ENCODE measurements at places on chromosomes 1 and 21. TPM values are rescaled to one million over a fixed set of nuclear protein-coding genes. Genes with fewer than 3 reads are reported as not detected.

VAMP4 gene
- total RNA-seq: 6.9 TPM

WNT9A gene
- 1.2 TPM for total RNA-seq

GRCh38 chr1:203187304-203187685 is 791 bp upstream of the CHI3L1 start:
- no peak overlapping the region for H3K27ac ChIP-seq
- H3K27me3 ChIP-seq: no peaks in the 10 kb centered on the region
- H3K4me1 ChIP-seq: peaks cover 15% of the 10 kb centered on the region

- DNase-seq: no peak
- no peaks in the 10 kb centered on the region for H3K4me1 ChIP-seq
- no peaks in the 10 kb centered on the region for H3K36me3 ChIP-seq
- H3K27ac ChIP-seq: no peak overlapping the region
- no peak overlapping the region for H3K4me3 ChIP-seq
These were observed 27.5 kb upstream of the COL9A2 start for GRCh38 chr1:40344597-40344996.

GRCh38 chr1:86714561-86715244 is 10.3 kb downstream of the SH3GLB1 start:
- H3K27ac ChIP-seq: no peak overlapping the region
- peaks cover 56% of the 10 kb centered on the region for H3K36me3 ChIP-seq
- H3K27me3 ChIP-seq: no peaks in the 10 kb centered on the region
- peaks cover 3% of the 10 kb centered on the region for H3K4me1 ChIP-seq
- no peak for DNase-seq

- no peaks in the 10 kb centered on the region for H3K4me1 ChIP-seq
- peak; percentile 85 for DNase-seq
- no peak overlapping the region for H3K27ac ChIP-seq
- H3K36me3 ChIP-seq: no peaks in the 10 kb centered on the region
These were observed 95.9 kb downstream of the RASAL2 start for GRCh38 chr1:178189814-178190213.

DNA sequence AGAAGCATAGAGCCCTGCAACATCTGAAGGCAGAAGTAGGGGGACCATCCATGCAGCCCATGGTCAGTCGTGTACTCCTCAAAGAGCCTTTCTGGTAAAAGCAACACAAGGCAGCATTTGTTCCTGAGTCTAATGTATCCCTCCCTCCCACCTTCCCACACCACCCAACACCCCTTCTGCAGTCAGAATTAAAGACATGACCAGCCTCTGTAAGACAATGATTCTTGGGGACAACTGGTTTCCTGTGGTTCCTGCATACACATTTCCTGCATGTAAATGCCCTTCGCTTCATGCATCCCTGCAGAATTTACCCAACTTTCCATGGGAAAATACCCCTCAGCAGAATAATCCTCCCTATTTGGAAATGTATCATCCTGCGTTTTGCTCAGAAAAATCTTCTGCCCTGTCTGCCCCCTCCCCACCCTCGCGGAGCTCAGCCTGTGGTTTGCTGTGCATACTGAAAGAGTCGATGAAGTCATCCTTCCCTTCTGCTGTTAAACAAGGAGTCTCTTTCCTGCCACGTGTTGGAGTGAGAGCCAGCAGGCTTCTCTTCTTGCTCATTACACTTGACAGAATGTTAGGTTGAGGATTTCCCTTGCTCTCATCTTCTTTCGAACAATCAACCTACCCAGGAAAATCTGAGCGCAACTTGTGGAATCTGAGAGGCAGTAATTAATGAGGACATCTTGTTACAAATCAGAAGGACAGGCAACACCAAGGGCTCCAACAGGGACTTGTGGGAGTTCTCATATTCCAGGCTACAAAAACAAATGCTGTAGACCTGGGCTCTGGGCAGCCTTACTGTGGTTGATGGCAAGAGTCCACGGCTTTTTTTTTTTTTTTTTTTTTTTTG is 4.7 kb downstream of the TNN start:
- no peak overlapping the region for H3K4me3 ChIP-seq
- H3K36me3 ChIP-seq: no peaks in the 10 kb centered on the region
- DNase-seq: peak; percentile 68
- peak overlapping the region; percentile 41 for H3K27ac ChIP-seq
- no peaks in the 10 kb centered on the region for H3K4me1 ChIP-seq

- no peaks in the 10 kb centered on the region for H3K27me3 ChIP-seq
- H3K36me3 ChIP-seq: peaks cover 42% of the 10 kb centered on the region
- H3K27ac ChIP-seq: no peak overlapping the region
- no peak for DNase-seq
- H3K4me1 ChIP-seq: peaks cover 32% of the 10 kb centered on the region
These were observed 3.8 kb downstream of the MAP7D1 start for GRCh38 chr1:36159614-36160387.

DNA sequence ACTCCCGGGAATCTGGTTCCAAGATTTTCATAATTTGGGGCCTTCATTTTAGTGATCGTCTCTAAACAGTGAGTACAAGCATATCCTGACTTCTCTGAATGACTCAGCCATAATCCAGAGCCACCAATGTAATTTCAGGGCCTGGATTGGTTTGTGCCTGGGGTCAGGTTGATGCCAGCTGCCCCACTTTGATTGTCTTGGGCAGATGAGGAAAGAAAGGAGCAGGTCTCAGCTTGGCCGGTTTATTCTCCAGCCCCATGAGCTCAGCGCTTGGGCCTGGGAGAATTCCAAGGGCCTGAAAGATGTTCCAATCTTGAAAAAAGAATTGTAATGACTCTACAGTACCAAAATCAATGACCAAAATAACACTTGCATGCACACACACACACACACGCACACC is 71.2 kb upstream of the ECE1 start:
- DNase-seq: no peak
- H3K4me3 ChIP-seq: no peak overlapping the region
- H3K4me1 ChIP-seq: no peaks in the 10 kb centered on the region
- no peaks in the 10 kb centered on the region for H3K36me3 ChIP-seq

DNA sequence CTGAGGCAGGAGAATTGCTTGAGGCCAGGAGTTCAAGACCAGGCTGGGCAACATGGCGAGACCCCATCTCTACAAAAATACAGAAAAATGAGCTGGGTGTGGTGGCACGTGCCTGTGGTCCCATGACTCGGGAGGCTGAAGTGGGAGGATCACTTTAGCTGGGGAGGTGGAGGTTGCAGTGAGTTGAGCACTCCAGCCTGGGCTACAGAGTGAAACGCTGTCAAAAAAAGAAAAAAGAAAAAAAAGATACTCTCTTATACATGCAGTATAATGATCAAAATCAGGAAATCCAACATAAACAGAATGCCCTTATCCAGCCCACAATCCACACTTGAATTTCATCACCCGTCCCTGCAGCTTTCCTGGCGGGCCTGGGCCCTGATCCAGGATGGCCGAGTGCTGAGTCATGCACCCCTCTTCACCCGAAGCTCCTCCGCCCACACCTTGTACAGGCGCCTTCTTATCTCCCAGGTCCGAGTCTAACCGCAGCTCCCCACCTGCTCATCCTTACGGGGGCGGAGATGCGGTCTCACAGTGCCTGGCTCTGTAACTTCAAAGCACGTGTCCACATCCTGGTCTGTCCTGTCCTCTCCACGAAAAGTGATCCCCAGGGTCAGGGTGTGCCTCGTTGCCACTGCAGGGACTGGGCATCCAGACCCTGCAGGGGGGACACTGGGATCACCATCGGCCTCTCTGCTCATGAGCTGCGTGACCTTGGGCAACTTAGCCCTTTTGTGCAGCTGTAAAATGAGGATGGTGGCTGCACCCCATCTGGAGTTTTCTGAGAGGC is 120.2 kb upstream of the SLC45A1 start:
- H3K27ac ChIP-seq: no peak overlapping the region
- no peak for DNase-seq
- H3K27me3 ChIP-seq: no peaks in the 10 kb centered on the region
- no peaks in the 10 kb centered on the region for H3K4me1 ChIP-seq
- H3K4me3 ChIP-seq: no peak overlapping the region

DNA sequence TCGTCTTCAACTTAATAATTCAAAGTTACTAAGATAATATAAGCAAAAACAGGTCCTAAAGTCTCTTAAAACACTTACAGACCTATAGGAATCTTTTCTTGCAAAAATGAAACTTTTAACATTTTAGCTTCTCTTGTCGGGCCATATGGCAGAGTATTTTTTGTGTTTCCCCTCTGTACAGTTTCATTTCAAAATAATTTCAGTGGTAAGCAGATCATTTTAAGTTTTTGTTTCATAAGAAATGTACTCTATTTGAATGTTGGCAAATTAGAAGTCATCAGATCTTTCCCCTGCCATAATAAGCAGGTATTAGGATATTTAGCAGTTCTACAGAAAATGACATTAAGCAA is 37.9 kb downstream of the RGL1 start:
- H3K27me3 ChIP-seq: peaks cover 91% of the 10 kb centered on the region
- DNase-seq: no peak
- H3K36me3 ChIP-seq: no peaks in the 10 kb centered on the region
- no peaks in the 10 kb centered on the region for H3K4me1 ChIP-seq
- H3K27ac ChIP-seq: no peak overlapping the region

GRCh38 chr1:162562470-162562828 is 927 bp downstream of the UAP1 start:
- no peaks in the 10 kb centered on the region for H3K27me3 ChIP-seq
- no peak overlapping the region for H3K27ac ChIP-seq
- peak overlapping the region; percentile 90 for H3K4me3 ChIP-seq
- H3K36me3 ChIP-seq: peaks cover 9% of the 10 kb centered on the region

DNA sequence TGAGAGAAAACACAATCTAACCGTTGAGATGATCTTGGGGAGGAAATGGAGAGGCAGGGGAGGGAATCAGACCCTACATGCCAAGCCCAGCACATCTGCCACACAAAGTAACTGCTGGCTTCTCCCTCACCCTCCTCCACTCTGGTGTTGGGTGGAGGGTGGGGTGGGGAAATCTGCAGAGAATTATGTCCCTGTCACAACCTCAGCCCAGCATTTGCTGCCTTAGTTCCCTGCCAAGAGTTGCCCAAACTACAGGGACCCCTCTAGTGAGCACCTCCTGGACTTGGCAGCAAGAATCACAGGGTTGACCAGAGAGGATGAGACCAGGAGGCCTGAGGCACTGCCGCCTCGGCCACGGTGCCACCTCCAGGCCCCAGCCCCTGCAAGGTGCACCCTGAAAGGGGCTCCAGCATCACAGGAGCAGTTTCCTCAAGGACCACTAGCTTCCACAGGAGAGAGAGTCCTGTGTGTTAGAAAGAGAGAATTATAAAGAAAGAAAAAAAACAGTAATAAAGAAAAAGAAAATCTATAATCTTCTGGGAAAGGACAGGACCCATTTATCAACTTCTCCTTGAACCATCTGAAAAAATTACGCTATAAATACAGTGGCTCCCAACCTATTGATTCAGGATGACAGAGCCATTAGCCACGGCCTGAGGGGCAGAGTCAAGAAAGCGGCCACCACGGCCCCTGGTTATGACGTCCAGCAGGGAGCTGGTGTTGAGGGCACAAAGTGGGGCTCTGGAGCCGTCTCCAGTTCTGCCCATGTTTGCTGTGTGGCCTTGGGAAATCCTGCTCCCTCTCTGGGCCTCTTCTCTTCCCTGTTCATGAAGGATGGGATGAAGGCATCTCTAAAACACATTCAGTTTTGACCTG is 451.7 kb downstream of the MATN1 start:
- H3K27me3 ChIP-seq: no peaks in the 10 kb centered on the region
- H3K4me3 ChIP-seq: no peak overlapping the region
- peak; percentile 27 for DNase-seq
- H3K27ac ChIP-seq: no peak overlapping the region

Data from endodermal cell (in vitro differentiated cells).